NCI-H2107 (cell line): ENCODE measurements at places on chromosomes 5 and 9.
A peak's percentile ranks its signal among the peaks of the same experiment; 100 is the strongest.

- DNase-seq: no peak
These were observed 39.2 kb downstream of the NEK6 start for GRCh38 chr9:124296796-124297550.

DNA sequence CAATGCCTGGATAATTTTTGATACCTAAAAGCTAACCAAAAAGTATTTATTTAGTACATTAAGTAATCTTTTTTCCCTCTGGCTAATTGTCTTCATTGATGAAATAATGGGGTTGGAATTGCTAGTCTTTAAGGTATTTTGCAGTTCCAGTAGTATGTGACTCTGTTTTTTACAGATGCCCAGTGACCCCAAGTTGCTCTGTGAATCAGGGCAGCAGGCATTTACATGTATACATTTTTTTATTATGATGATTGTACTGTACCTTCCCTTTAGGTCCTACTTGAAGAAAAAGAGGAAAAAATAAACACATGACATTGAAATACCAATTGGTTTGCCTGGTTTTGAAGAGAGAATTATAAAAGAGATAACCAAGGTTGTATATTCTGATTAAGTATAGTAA, 385.5 kb downstream of the ADGRV1 start:
- no peak for DNase-seq

GRCh38 chr5:206927-207536, 10.9 kb downstream of the CCDC127 start:
- DNase-seq: no peak

DNA sequence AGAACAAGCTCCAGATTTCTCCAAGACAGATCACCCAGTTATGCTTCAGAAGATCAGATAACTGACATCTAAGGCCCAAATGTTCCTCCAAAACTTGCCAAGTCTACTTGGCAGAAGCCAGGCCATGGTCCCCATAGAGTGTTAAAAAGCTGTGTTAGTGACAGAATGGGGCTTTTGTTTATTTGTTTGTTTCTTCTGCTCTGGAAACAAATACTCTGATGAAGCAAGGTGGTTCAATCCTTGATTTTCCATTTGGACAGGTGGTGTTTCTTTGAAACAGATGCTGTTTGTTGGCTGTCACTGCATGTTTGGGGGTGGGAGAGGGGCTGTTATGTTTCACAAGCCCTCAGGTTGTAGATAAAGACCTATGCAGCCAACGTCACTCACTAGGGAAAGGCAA, 264.0 kb downstream of the FAM114A2 start:
- DNase-seq: no peak

DNA sequence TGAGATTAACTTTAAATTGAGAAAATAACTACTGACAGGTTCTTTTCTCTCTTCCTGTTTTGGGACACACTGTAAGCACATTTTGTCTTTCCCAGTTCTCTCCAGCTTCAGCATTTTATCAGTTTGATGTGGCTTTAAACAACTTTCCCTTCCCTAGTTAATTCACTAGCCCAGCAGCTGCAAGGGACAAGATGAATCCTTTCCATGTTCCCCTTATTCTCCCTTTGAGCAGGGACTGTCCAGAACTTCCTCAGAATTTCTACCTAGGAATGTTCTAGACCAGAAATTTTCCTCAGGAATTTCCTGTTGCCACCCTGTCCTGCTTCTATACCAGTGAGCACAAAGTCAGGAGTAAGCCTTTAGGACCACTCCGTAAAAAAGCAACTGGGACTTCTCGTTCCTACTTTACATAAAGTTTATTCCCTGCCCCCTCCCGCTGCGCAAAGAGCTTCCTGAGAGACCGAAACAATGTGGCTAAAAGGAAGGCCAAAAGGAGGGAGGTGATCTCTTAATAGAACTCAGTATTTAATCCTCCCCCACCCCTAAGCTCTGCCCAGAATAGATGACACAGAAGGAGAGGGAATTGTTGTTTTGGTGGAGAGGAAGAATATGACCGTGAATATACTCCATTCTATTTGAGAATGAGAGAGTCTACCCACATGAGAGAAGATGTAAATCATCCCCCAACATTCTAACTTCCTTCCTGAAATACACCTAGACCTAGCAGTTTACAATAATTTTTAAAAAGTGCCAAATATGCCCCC, 61.9 kb downstream of the GLIS3 start:
- DNase-seq: no peak

DNA sequence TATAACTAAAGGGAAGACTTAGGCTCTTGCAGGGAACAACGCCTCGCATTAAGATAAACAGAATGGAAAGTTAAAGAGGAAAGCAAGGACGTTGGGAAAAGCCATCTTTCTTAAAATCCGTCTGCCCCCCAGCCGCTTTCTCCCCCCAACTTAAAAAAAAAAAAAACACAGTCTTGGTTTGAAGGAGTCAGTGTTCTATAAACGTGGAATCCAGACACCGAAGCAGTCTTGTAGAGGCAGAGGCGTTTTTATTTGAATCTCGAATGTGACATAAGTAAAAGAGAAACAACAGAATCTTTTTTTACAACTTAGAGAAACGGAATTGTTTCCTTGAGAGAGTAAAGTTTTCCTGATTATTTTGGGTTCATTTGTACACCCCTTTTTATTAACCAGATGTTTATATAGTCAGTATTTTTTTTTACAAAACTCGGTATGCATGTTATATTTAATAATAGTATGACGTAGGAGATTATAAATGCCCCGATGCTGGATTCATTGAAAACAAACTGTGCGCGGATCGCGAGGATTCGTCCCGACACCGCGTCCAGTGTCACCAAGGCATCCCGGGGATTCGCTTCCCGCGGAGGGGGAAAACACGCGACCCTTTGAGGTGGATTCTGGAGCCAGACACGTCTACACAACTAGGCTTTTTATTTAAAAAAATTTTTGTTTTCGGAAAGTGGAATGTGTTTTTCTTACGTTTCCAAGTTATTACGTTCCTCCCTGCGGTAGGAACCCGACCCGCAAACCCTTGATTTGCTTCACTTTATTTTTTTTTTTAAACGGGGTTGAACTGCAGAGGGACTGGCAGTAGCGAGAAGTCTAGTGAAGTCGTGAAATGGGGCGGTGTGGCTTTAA, 6.7 kb downstream of the PTCH1 start:
- DNase-seq: no peak

- DNase-seq: no peak
These were observed 209.1 kb upstream of the KCNN2 start for GRCh38 chr5:114152656-114153360.

- DNase-seq: no peak
These were observed 399 bp upstream of the FBN2 start for GRCh38 chr5:128538250-128539037.

DNA sequence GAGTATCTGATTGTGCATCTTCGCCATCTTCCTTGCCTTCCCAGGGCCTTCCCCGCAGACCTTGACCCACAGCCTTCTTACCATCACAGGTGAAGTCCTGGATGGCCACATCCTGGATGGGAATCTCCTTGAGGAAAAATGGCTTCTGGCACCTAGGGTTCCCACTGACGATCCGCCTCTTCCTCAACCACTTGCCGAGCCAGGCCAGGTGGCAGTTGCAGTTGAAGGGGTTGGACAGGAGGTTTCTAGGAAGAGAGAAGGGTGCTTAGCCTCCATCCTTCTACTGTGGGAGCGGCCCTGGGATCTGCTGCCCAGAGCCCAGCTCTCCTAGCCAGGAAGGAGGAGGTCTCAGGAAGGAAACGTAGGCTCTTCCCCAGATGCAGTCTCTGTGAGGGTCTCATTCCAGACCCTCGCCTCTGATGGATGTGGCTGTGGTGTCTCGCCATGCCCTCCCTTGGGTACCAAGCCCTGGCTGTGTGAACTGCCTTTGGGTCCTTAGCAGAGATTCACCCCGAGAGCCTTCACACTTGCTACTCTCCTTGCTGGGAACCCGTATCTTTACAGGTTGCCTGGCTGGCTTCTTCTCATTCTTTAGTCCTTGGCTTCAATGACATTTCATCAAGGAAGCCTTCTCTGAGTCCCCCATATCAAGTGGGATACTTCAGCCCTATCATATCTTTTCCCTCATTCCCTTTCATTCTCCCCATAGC, 170.4 kb upstream of the PANK3 start:
- DNase-seq: no peak

DNA sequence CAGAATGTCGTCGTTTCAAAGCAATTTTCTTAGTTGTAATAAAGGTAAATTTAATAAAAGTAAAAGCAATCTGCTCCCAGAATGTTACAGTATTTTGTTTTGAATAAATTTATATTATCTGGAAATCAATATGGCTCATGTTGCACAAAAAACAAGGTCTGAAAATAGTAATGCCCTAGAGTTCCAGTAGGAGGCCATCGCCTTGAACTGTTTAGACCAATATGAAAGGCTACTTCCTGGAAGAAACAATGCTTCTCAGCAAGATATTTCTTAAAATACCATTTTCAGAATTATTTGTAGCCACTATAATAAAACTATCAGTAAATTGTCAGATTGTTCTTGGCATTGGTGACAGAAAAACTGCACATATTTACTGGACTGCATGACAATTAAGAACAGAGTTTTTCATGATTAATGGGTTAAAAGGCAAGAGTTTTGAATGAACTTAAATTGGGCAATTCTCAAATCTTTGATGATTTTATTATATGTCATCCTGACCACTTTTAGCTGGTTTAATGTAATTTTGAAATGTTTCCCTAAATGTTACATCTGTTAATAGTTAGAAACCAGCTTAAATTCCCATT, 153.2 kb downstream of the COMMD10 start:
- no peak for DNase-seq

GRCh38 chr9:95383845-95384244, 66.3 kb upstream of the FANCC start:
- DNase-seq: no peak

- no peak for DNase-seq
These were observed 6.7 kb downstream of the TMEM174 start for GRCh38 chr5:73179730-73180129.

DNA sequence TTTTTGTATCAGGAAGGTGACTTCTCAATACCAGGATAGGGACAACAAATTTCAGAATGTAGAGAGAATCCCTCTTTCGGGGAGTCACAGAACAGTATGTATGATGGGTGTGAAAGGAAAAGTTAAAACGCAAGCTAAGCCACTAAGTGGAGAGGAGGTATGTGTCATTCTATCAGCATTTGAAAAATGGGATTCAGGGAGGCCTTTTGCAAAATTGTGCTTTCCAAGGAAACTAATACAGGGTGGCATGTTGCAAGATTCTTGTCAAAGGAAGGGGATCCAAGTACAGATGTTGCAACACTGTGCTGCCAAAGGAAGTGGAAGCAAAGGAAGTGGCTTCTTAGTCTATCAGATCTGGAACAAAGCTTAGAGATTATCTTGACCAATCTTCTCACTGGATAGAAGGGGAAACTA, 12.6 kb upstream of the TNIP1 start:
- no peak for DNase-seq

- DNase-seq: no peak
These were observed 11.1 kb downstream of the GAPVD1 start for GRCh38 chr9:125272697-125273096.

- DNase-seq: no peak
These were observed 102.5 kb upstream of the SREK1 start for GRCh38 chr5:66041627-66042026.

- DNase-seq: no peak
These were observed 262.1 kb downstream of the FANCC start for GRCh38 chr9:95055334-95055850.

DNA sequence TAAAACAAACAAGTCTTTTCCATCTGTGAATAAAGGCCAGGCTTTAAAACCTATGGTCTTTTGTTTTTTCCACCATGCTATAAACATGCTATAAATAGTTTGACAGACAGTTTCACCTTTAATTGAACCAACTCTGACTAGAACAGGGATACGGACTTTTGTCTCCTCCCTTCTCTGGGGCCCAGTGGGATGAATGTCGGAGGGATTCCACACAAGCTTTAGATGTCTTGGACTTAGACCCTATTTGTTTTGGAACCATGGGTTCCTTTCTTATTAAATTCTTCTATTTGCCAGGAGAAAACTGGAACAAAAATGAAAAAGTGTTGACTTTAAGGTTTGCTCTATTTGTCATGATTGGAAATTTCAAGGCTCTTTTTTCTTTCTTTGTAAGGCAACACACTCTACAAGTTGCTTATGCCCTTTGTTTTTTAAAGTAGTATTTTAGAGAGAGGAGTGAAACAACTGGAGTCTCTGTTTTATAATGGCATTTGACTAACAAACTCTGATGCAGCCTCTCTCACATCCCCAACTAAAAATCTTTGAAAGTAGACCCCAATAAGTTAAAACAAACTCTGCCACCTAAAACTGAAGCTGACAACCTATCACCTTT, 145.3 kb downstream of the MLLT3 start:
- DNase-seq: no peak

DNA sequence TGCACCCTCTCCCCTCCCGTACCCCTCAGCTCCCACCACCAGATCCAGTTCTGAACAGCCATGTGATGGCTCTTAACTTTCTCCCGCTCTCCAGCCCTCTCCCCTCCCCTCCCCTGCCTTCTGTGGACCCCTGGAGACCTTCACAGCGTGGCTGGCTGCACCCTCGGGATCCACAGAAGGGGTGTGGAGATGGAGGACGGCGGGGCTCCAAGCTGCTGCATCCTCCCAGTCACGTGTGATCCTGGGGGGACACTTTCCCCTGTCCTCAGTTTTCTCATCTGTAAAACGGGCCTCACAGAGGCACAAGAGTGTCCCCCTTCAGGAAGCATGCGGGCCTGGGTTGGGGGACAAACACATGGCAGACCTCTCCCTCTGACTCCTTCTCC, 276.0 kb upstream of the MVB12B start:
- no peak for DNase-seq

DNA sequence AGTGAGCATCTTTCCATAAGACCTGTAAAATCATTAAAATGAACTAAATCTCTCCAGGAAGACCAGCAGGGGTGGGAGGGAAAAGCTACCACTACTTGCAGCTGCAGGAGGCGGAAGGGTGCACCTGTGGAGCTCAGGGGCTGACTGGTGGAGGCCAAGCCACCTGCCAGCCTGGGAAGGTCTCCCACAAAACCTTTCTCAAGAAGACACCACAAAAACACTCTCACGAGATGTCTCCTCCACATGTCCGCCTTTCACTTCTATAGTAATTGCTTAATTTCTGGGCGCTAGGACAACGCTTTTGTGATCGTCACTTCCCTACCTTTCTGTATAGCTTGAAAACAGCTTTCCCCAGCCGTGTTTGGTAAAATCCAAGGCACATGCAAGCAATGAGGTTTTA, 114.4 kb downstream of the ROR2 start:
- DNase-seq: no peak

- no peak for DNase-seq
These were observed 18.0 kb downstream of the GABBR2 start for GRCh38 chr9:98690686-98691085.

- peak; percentile 37 for DNase-seq
These were observed 100.3 kb upstream of the PANK3 start for GRCh38 chr5:168679515-168679920.

GRCh38 chr9:129379181-129379836, 201.2 kb upstream of the IER5L start:
- DNase-seq: no peak
